ENCODE measurements at places on chromosomes 16 and 17.

GRCh38 chr16:55503726-55504550 lies 4.9 kb upstream of the LPCAT2 start:
- no peak for DNase-seq

- no peak for DNase-seq
Measured at GRCh38 chr17:82756166-82756565, 4.3 kb downstream of the TBCD start.

DNA sequence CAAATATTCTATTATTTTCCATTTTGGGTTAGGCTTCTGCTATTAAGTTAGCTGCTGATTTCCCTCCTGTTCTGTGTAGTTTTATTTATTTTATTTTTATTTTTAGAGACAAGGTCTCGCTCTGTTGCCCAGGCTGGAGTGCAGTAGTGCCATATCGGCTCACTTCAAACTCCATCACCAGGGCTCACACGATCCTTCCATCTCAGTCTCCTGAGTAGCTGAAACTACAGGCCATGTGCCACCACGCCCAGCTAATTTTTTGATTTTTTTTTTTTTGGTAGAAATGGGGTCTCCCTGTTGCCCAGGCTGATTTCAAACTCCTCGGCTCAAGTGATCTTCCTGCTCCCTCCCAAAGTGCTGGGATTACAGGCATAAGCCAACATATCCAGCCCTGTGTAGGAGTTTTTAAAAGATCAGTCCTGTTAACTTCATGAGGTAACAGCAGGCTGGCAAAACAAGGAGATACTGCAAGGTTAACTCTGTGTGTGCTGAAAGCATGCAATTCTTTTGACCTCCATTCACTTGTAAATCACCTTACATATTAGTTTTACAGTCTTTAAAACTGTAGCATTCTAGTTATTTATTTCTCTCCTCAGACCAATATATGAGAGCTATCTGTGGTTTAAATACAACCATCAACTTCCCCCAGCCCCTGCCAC lies 63.2 kb downstream of the SSH2 start:
- no peak for DNase-seq

- no peak for DNase-seq
Measured at GRCh38 chr16:85521552-85522307, 91.4 kb upstream of the GSE1 start.

DNA sequence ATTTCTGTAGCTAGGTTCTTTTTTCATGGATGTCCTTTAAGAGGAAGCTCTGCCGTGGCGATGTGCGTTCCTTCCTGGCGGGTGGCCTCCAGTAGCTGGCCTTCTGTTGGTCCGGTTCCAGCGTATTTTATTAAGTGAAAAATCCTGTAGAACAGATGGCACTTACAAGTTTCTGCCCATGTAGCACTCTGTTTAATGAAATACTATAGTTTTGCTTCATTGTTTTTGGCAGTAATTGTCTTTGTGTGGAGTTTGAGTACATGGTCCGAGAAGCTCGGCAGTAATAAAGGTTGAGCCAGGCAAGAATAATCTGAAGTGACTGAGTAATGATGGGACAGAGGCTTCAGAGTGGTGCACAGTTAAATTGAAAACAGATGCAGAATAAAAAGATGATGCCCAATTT lies 20.4 kb downstream of the USP10 start:
- DNase-seq = peak; percentile 66

DNA sequence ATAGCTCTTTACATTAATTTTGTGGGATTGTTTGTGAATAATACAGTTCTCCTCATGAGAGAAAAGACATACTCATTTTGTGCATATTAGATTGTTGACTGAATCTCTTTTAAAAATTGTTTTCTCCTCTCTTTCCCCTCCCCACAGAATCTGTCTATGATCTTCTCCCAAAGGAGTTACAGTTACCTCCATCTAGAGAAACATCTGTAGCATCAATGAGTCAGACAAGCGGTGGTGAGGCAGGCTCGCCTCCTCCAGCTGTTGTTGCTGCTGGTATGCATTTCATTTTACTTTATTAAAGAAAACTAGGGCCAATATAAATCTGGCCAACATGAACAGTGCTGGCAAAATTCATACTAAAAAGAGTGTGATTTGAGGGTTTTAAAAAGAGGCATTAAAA lies 60.5 kb downstream of the NFAT5 start:
- peak; percentile 35 for DNase-seq

DNA sequence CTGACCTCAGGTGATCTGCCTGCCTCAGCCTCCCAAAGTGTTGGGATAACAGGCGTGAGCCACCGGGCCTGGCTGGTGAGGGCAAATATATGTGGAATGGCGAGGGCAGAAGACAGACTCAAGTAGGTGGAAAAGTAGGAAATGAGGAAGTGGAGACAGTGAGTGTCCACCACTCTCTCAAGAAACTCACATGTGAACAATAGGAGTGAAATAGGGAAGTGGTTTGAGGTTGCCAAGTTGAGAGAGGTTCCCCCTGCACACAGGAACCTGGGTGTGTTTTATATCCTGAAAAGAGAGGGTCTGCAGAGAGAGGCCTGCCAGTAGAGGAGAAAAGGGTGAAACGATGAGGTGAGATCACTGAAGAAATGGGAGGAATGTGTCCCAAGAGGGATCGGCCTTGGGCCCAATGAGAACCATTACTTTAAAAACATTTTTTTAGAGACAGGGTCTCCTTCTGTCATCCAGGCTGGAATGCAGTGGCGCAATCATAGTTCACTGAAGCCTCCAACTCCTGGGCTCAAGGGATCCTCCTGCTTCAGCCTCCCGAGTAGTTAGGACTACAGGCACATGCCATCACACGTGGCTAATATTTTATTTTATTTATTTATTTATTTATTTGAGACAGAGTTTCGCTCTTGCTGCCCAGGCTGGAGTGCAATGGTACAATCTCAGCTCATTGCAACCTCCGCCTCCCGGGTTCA lies 17.1 kb upstream of the CORO1A start:
- DNase-seq = no peak

DNA sequence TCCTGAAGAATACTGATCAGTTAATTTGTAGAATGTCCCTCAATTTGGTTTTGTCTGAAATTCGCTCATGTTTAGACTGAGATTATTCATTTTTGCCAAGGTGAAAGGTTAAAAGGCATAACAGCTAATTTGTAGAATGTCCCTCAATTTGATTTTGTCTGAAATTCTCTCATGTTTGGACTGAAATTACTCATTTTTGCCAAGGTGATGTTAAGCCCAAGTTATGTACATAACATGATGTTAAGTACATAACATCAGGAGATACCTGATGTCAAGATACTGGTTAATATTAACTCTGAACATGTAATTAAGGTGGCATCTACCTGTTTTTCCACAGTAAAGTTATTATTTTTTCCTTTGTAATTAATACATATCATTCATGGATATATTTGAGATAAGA lies 243.4 kb upstream of the PMFBP1 start:
- no peak for DNase-seq

GRCh38 chr17:44862278-44862914 lies 14.7 kb downstream of the HIGD1B start:
- no peak for DNase-seq

DNA sequence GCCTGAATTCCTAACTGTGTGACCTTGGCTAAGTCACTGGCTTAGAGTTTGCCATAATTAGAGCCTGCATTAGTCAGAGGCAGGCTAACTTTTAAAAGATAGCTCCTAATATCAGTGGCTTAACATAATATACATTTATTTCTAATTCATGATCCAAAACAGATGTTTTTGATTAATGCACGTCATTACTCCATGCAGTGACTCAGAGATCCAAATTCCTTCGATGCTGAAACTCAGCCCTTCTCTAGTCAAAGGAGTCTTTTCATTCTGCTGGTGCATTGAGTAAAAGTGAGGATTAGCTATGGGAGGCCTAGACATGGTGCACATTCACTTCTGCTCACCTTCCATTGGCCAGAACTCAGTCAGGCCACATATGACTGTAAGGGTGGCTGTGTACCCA lies 49.8 kb downstream of the IRX3 start:
- DNase-seq = peak; percentile 57

DNA sequence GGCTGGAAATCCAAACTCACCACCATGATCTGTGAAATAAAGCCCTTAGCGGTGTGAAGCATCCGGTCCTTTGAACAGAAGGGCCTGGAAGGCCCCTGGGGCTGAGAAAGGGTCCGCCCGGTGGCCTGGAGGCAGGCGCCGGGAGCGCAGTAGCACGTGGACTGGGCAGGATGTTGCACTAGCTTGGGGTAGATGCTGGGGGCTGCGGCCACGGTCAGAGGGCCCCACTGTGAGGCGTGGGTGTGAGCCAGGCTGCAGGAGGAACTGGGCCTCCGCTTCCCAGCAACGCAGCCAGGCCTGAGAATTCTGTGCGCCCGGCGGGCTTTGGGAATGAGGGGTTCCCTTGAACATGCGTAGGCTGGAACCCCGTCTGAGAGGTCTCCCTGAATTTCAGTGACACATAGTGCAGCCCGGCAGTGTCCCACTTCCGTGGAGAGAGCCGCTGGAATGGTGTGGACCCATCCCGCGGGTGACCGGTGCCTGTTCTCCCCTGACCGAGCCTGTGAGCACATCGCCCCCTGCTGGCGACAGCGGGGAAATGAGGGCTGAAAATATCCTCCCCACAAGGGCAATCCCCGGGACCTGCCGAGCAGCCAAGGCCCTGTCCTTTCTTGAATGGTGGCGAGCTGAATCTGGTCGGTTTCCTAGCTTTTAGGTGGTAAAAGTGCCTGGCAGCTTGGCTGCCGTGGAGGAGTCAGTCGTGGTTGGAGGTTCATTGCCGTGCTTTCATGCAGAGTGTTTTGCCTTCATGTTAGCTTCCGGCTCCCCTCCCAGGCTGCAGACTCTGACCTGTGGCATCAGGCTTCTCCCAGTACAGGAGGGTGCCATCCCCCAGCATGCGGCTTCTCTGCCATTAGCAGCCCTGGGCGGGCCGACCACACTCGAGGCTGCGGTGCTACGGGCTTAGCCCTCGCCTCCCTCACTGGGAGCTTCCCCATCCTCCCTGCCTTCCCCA lies 43.8 kb downstream of the DNAJA2 start:
- DNase-seq = peak; percentile 37
